Activated CD4-positive, alpha-beta T cell treated with anti-CD3 and anti-CD28 coated beads for 24 hours (primary cell): ENCODE measurements at places on chromosomes 2 and 18.

- no peak for DNase-seq
Measured at GRCh38 chr2:5923957-5924945, 232.1 kb downstream of the SOX11 start.

GRCh38 chr18:12121175-12122042 lies 27.8 kb downstream of the ANKRD62 start:
- DNase-seq: no peak

- no peak for DNase-seq
Measured at GRCh38 chr18:25349926-25350487, 2.0 kb downstream of the ZNF521 start.

- DNase-seq: no peak
Measured at GRCh38 chr2:236568068-236568921, 1.3 kb upstream of the ACKR3 start.

GRCh38 chr2:101121174-101121573 lies 30.0 kb downstream of the TBC1D8 start:
- no peak for DNase-seq

DNA sequence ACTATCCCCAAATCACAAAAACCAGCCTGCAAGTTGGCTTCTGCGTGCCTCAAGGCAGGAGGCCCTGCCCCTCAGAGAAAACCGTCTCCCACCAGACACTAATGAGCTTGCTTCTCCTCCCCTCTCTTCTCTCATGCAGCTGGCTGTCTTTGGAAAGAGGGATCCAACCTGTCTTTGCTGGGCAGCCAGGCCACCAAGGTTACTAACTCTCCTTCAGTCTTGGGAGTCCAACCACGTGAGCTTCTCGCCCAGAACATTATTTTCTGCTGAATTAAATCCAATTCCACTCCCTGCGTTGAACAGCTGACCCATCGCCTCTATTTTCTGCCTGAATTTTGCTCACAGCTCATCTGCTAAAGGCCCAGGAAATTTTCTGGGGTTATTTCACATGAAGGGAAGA lies 291.3 kb upstream of the NCKAP5 start:
- no peak for DNase-seq

GRCh38 chr2:202545931-202546330 lies 88.8 kb upstream of the FAM117B start:
- DNase-seq: no peak

DNA sequence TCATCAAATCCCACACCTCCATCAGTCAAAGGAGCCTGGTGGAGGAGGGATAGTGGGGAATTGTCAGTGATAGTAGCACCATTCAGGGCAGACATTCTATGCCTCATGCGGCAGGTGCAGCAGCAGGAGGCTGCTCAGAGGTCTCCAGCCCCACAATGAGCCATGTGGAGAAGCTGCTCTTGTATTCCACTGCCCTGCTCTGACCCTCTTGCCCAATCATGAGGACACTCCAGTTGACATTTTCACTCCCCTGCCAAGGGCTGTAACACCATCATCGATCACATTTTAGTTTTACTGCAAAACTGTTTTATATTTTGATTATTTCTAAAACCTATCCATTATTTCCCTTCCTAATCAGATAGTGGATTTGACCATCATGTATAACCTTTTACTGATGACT lies 487.6 kb upstream of the KLHL29 start:
- DNase-seq: no peak

- DNase-seq: no peak
Measured at GRCh38 chr18:59345556-59345955, 13.5 kb downstream of the LMAN1 start.

- no peak for DNase-seq
Measured at GRCh38 chr2:231326404-231326803, 69.1 kb upstream of the B3GNT7 start.

GRCh38 chr2:30722936-30723725 lies 84.1 kb downstream of the CAPN13 start:
- DNase-seq: no peak

DNA sequence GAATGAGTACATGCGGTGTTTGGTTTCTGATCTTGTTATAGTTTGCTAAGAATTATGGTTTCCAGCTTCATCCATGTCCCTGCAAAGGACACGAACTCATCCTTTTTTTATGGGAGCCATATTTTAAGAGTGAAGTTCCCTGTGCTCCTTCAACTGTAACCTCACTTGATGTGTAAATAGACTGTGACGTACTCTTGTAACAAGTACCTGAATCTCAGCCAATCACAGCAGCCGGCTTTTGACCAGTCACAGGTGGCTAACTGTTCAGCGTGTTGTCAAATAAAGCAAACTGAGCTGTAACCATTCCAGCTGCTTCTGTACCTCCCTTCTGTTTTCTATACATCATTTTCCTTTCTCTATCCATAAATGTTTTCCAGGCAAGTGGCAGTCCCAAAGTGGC lies 774.3 kb upstream of the HS6ST1 start:
- DNase-seq: no peak

DNA sequence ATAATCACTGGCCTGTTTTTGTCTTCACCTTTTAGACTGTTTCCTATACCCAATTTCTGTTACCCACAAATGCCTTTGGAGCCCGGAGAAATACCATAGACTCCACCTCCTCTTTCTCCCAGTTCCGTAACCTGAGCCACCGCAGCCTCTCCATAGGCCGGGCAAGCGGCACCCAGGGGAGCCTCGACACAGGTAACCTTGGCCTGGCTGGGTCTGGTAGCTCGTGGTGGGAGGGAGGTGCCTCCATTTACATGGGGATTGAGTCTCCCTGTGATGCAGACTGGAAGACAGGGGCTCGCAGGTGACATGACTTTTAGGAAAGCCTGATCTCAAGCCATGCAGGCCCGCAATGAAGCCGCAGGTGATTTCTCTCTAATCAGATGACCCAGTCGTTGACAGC lies 100.6 kb downstream of the CABLES1 start:
- no peak for DNase-seq

GRCh38 chr2:34547900-34548299 lies 948.8 kb upstream of the FAM98A start:
- DNase-seq: no peak

DNA sequence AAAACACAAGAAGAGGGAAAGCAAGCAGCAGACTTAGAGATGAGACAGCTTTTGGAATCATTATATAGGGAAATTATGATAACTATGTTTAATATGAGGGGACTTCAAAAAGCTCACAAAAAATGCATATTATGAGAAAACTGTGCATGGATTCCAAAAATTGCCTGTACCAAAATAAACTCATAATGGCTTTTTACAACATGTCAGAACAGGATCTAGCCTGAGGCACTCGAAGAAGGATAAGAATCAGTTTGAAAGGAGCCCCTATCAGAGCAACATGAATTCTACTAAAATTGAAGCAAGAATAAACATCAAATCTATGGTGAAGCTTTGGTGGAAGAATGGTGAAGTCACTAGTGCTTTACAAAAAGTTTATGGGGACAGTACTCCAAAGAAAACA lies 187.4 kb downstream of the RDH14 start:
- no peak for DNase-seq

DNA sequence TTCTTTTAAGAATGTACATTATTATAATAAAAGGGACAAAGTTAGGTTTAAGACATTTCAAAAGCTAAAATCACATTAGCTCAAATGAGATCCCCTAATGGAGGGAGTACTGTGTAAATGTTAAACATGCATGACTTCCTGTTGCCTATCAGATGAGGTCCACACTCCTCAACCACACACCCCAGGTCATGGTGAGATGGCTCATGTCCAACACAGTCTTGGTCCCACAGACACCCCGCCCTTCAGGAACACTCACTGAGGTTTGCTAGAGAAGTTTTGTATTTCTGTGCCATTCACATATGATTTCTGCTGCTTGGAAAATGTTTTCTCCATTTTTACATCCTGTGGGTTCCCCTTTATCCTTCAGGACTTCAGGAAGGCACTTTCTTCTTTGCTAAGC lies 491.0 kb downstream of the SOX11 start:
- no peak for DNase-seq

DNA sequence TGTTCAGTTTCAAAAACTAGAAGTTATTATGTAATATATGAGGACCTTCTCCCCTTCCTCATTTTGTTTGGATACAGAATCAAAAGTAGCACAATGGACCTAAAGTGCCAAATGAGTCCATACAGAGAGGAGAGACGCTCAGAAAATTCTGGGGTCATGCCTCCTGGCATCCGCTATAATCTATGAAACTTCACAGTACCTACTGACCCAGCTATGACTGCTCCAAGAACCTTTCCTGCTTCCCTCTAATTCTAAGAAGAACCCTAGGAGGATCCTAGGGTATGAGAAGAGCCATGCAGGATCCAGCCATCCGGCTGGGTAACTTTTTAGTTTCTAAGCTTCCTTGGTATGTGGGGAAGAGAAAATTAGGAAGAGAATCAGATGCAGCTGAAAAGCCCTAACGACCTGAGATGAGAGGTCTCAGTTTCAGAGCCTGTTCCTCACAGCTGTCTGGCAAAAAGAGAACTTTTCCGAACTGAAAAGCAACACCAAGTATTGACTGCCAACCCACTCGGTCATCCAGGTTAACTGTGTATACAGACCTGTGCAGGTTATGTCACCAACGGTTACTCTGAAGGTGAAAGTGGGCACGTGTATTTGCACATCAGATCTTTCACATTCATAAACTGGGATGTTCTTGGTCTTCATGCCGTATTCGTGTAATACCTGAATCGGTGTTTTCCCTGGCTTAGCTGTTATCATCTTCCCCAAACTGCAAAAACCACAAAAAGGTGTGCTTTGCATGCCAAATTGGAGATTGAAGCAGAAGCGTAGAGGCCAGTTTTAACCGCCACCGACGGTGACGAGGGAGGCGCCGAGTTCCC lies 1.1 kb downstream of the PRKRA start:
- no peak for DNase-seq

DNA sequence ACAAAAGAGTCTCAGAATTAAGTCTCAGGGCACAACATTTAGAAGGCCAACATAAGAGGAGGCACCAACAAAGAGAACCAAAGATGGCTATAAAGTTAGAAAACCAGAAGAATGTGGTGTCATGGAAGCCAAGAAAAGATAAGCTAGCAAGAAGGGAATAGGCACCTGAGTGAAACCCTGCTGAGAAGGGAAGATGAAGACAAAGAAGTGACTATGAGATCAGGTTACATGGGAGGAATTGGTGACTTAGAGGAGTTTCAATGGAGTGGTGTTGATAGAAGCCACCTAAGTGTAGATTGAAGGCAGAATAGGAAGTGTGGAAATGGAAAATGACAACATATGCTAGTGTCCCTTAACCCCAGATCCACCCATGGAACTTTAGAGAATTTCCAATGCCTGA lies 327.6 kb upstream of the KCNJ3 start:
- no peak for DNase-seq

DNA sequence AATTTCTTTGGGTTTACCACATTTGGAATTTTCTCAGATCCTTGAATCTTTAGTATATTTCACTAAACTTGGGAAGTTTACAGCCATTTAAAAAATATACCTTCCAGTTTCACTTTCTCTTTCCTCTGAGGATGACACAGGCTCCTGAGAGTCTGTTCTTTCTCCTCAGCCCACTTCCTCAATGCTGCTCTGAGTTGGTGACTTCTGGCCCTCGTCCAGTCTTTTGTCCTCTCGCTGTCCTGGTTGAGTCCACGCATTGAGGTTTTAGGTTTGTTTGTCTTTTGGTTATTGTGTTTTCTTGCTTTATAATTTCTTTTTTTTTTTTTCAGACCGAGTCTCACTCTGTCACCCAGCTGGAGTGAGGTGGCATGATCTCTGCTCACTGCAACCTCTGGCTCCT lies 40.7 kb upstream of the GALR1 start:
- DNase-seq: no peak

DNA sequence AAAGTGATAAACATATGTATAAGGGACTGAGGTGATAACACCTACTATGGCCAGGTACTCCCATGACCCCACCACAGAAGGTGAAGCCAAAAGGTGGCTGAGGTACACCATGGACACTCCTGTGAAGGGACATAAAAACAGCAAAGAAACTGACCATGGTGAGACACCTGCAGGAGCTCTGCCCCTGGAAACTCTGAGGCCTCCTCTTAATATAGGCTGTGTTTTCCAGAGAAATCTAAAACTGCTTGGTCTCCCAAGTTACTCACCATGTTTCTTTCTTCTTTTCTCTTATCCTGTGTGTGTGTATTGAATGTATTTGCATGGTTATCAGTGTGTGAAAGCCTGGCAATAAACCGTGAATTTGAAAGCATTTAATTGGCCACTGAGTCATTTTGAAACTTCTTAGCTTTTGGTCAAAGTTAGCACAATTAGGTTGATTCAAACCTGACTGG lies 739.3 kb upstream of the GCFC2 start:
- no peak for DNase-seq

DNA sequence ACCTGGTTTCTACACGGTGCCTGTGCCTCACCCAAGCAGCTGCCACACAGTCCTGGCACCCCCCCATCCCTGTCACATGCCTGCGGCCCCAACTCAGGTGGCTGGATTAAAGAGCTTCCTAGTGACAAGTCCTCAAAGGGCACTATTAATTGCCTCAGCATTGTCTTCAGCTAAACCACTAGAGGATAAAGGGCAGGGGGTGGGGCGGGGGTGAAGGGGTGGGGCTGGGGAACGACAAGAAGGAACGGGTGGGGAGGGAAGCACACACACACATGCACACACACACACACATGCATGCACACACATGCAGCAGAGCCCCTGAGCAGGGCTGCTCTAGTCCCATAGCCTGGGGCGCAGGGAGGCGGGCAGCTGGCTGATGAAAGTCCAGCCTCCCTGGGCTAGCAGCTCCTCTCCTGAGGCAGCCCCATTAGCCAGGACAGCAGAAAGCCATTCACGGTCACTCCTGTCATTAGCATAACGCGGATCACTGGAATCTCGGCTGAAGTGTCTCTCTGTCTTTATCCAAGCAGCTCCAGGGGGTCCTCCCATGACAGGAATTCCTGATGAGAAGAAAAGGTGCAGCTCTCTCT lies 7.4 kb upstream of the TEX261 start:
- no peak for DNase-seq
